Chondrocyte (in vitro differentiated cells): ENCODE measurements at places on chromosomes 12 and 14. TPM values are rescaled to one million over a fixed set of nuclear protein-coding genes. Genes with fewer than 3 reads are reported as not detected.

The ARMH4 gene
- total RNA-seq, result 22.7 to 30.4 TPM (median 23.3 TPM) in 3 replicates

The RIMBP2 gene
- 0.18 to 0.92 TPM (median 0.30 TPM) in 3 replicates for total RNA-seq

The CARMIL3 gene
- 0.34 to 0.60 TPM (median 0.54 TPM) in 3 replicates for total RNA-seq

The TAS2R50 gene
- total RNA-seq, result 0.46 to 1.8 TPM (median 0.95 TPM) in 3 replicates

The SPIC gene
- total RNA-seq, result not detected in 3 replicates

The ASCL1 gene
- not detected in 3 replicates for total RNA-seq

The RASSF9 gene
- 0.44 to 0.82 TPM (median 0.47 TPM) in 3 replicates for total RNA-seq

The GPX2 gene
- not detected in 3 replicates for total RNA-seq

The TMEM263 gene
- 135 to 172 TPM (median 139 TPM) in 3 replicates for total RNA-seq

The GZMH gene
- not detected in 3 replicates for total RNA-seq
